ENCODE measurements at places on chromosomes 5 and 9. TPM values are rescaled to one million over a fixed set of nuclear protein-coding genes. Genes with fewer than 3 reads are reported as not detected.
A peak's percentile ranks its signal among the peaks of the same experiment; 100 is the strongest.

DNA sequence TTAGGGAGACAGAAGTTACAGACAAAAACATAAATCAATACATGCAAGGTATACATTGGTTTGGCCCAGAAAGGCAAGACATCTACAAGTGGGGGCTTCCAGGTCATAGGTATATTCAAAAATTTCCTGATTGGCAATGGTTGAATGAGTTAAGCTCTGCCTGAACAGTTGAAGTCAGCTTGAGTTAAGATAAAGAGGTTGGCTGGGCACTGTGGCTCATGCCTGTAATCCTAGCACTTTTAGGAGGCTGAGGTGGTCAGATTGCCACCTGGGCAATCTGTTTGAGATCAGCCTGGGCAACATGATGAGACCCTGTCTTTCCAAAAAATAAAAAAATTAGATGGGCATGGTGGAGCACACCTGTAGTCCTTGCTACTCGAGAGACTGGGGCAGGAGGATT is 16.3 kb downstream of the TMC1 start:
- no peaks in the 10 kb centered on the region for H3K27me3 ChIP-seq
- H3K4me1 ChIP-seq = no peaks in the 10 kb centered on the region
- DNase-seq = no peak
- no peak overlapping the region for H3K4me3 ChIP-seq
- no peaks in the 10 kb centered on the region for H3K36me3 ChIP-seq

DNA sequence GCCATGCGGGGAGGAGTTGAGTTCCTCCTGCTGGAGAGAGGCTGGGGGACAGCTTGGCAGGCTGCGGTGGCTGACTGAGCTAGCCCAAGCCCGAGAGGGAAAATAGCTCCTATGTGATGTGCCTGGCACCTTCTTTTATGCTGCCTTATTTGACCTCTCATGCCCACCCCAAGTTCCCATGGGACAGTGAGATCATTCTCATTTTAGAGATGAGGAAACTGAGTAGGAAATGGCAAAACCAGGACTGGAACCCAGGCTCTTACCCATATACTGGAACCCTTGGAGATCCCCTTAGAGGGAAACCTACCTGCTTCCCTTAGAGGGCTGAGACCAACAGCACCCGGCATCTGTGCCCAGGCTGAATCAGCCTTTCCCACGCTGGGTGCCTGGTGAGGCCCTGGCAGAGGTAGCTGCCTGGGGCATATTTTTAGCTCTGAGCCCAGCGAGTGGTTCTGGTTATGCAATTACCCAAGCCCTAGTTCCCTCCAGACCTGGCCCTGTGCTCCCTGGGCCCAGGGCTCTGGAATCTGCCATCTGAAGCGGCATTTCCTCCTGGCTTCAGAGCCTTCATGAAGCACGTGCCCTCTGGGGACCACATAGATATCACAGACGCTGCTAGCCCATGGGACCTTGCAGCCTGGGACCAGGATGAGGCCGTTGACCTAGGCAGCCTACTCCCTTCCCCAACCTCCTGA is 23.6 kb downstream of the COL27A1 start:
- H3K27me3 ChIP-seq = no peaks in the 10 kb centered on the region
- peaks cover 21% of the 10 kb centered on the region for H3K36me3 ChIP-seq
- no peak overlapping the region for H3K27ac ChIP-seq
- H3K4me1 ChIP-seq = peaks cover 2% of the 10 kb centered on the region
- no peak overlapping the region for H3K4me3 ChIP-seq

- H3K36me3 ChIP-seq = no peaks in the 10 kb centered on the region
- peaks cover 6% of the 10 kb centered on the region for H3K4me1 ChIP-seq
- H3K4me3 ChIP-seq = no peak overlapping the region
- no peak for DNase-seq
Observed at GRCh38 chr9:23771746-23772384, 54.2 kb downstream of the ELAVL2 start.

GRCh38 chr5:67286006-67286405 is 89.4 kb upstream of the CD180 start:
- no peaks in the 10 kb centered on the region for H3K36me3 ChIP-seq
- H3K27ac ChIP-seq = no peak overlapping the region
- no peak for DNase-seq
- peaks cover 33% of the 10 kb centered on the region for H3K4me1 ChIP-seq

- no peaks in the 10 kb centered on the region for H3K36me3 ChIP-seq
- peaks cover 2% of the 10 kb centered on the region for H3K4me1 ChIP-seq
- H3K4me3 ChIP-seq = no peak overlapping the region
Observed at GRCh38 chr5:77877516-77878355, 101.6 kb upstream of the TBCA start.

GRCh38 chr9:5511935-5512580 is 1.7 kb downstream of the PDCD1LG2 start:
- no peak for DNase-seq
- no peak overlapping the region for H3K4me3 ChIP-seq
- H3K4me1 ChIP-seq = peaks cover 7% of the 10 kb centered on the region
- no peaks in the 10 kb centered on the region for H3K36me3 ChIP-seq

Gene FOXD4L5
- not detected for total RNA-seq

DNA sequence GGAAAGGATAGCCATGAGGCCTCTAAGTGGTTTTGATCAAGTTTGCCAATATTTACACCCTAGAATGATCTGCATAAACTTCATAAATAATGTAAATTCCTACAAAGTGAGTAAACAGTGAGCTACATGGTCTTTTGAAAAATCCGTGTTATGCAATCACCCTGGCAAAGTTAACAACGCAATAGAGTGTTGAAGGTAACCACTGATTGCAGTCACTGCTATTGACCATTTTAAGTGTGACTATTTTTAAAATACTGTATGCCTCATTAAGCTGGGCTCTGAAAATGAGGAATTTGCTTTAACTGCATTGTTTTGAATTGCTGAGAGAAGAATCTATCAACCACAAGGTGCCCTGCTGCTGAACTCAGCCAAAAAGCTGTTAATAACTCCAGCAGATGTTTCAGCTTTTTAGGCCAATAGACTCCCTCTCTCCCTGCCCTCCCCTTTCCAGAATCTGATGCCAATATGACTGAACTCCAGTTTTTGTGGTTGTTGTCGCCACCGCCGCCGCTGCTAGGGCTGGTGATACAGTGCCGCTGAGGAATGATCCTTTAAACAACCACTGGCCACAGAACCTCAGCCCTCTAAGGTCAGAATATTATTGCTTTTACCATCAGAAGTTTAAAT is 35.3 kb upstream of the SMARCA2 start:
- H3K27me3 ChIP-seq = no peaks in the 10 kb centered on the region
- H3K36me3 ChIP-seq = no peaks in the 10 kb centered on the region
- no peak overlapping the region for H3K4me3 ChIP-seq

Gene MAMDC2
- 28.6 TPM for total RNA-seq

GRCh38 chr5:7016999-7017747 is 303.9 kb downstream of the TENT4A start:
- H3K27ac ChIP-seq = no peak overlapping the region
- no peak overlapping the region for H3K4me3 ChIP-seq
- no peaks in the 10 kb centered on the region for H3K36me3 ChIP-seq
- H3K27me3 ChIP-seq = no peaks in the 10 kb centered on the region
- no peaks in the 10 kb centered on the region for H3K4me1 ChIP-seq

- no peaks in the 10 kb centered on the region for H3K4me1 ChIP-seq
- H3K27me3 ChIP-seq = no peaks in the 10 kb centered on the region
- H3K36me3 ChIP-seq = no peaks in the 10 kb centered on the region
- H3K4me3 ChIP-seq = no peak overlapping the region
- H3K27ac ChIP-seq = no peak overlapping the region
Observed at GRCh38 chr9:82115900-82116299, 127.3 kb downstream of the SPATA31D1 start.

Gene HTR4
- 0.18 TPM for total RNA-seq

Gene TAF11L10
- total RNA-seq = not detected

Gene DND1
- 0.60 TPM for total RNA-seq

- no peak overlapping the region for H3K4me3 ChIP-seq
- no peak overlapping the region for H3K27ac ChIP-seq
- no peak for DNase-seq
- H3K27me3 ChIP-seq = no peaks in the 10 kb centered on the region
- H3K4me1 ChIP-seq = no peaks in the 10 kb centered on the region
Observed at GRCh38 chr9:95383185-95383676, 65.7 kb upstream of the FANCC start.

- no peaks in the 10 kb centered on the region for H3K36me3 ChIP-seq
- H3K27me3 ChIP-seq = no peaks in the 10 kb centered on the region
- no peak overlapping the region for H3K4me3 ChIP-seq
- no peaks in the 10 kb centered on the region for H3K4me1 ChIP-seq
Observed at GRCh38 chr5:157925786-157926671, 67.1 kb upstream of the CLINT1 start.

- no peaks in the 10 kb centered on the region for H3K4me1 ChIP-seq
- H3K27ac ChIP-seq = no peak overlapping the region
- DNase-seq = no peak
- H3K27me3 ChIP-seq = no peaks in the 10 kb centered on the region
- no peaks in the 10 kb centered on the region for H3K36me3 ChIP-seq
Observed at GRCh38 chr5:124133406-124133805, 613.0 kb downstream of the ZNF608 start.

DNA sequence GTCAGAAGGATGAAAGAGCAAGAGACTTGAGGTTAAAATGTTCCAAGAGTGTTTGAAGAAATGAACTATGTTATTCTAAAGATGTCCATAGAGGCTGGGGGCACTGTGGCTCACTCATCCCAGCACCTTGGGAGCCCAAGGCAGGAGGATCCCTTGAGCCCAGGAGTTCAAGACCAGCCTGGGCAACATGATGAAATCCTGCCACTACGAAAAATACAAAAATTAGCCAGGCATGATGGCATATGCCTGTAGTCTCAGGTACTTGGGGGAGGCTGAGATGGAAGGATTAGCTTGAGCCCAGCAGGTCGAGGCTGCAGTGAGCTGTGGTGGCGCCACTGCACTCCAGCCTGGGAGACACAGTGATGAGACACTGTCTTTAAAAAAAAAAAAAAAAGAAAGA is 2.7 kb downstream of the AOPEP start:
- H3K4me3 ChIP-seq = no peak overlapping the region
- no peaks in the 10 kb centered on the region for H3K36me3 ChIP-seq
- H3K27me3 ChIP-seq = no peaks in the 10 kb centered on the region
- peaks cover 4% of the 10 kb centered on the region for H3K4me1 ChIP-seq
- no peak for DNase-seq
- no peak overlapping the region for H3K27ac ChIP-seq

DNA sequence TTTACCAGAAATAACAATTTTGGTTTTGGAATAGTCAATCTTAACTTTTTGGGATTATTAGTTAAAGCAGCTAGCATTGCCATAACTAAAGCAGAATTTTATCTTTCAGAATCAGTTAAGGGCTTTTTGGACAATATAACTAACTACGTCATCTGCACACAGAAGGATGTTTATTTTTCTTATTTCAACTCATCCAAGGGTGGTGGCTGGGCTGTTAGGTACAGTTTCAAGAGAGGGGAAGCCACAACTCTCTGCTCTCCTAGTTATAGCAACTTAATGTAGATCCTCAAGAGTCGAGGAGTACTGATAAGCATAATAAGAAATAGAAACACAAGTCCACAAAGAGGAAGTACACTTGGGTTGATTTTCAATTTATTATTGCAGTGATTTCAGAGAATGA is 65.6 kb downstream of the ANKRD55 start:
- no peaks in the 10 kb centered on the region for H3K36me3 ChIP-seq
- H3K27ac ChIP-seq = no peak overlapping the region

- no peak overlapping the region for H3K27ac ChIP-seq
- no peaks in the 10 kb centered on the region for H3K36me3 ChIP-seq
- DNase-seq = no peak
- H3K4me3 ChIP-seq = no peak overlapping the region
Observed at GRCh38 chr9:107883496-107884124, 394.0 kb upstream of the KLF4 start.

DNA sequence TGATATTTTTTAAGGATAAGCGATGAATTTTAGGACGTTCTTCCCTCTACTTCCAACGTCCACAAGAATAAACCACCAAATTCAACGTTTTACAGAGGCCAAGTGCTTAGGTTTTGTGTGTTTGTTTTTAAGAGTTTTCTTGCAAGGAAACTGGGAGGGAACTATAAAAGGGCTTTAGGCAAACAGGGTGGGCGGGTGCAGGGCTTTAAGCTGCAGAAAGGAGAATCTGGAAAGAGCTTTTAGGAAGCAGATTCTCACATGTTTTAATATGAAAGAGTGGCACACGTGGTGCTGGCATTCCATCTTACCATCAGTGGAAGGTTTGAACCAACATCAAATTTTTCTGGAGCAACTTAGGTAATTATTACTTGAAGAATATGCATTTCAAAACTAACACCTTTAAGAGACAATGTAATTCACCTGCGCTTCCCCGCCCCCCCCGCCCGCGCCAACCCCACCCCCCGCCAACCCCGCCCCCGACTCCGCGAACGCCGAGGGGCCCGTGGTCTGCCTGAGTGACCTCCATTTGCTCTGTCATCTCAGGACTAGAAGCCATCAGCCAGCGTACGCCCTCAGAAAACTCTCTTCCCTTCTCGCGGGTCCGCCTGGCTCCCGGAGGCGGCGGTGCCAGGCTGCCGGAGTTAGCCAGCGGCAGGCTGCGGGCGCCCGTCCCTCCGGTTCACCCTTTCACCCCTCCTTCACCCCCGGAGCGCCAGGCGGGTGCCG is 911 bp upstream of the PIK3R1 start:
- H3K4me1 ChIP-seq = peaks cover 5% of the 10 kb centered on the region
- H3K27ac ChIP-seq = peak overlapping the region; percentile 93
- DNase-seq = peak; percentile 46
- H3K36me3 ChIP-seq = no peaks in the 10 kb centered on the region
- no peaks in the 10 kb centered on the region for H3K27me3 ChIP-seq

Gene IL4
- total RNA-seq = not detected

Gene DPH7
- total RNA-seq = 28.0 TPM

GRCh38 chr5:167557359-167557758 is 734.1 kb upstream of the WWC1 start:
- no peaks in the 10 kb centered on the region for H3K4me1 ChIP-seq
- no peak overlapping the region for H3K4me3 ChIP-seq
- no peak overlapping the region for H3K27ac ChIP-seq
- H3K27me3 ChIP-seq = no peaks in the 10 kb centered on the region
- DNase-seq = peak; percentile 19
- H3K36me3 ChIP-seq = no peaks in the 10 kb centered on the region

DNA sequence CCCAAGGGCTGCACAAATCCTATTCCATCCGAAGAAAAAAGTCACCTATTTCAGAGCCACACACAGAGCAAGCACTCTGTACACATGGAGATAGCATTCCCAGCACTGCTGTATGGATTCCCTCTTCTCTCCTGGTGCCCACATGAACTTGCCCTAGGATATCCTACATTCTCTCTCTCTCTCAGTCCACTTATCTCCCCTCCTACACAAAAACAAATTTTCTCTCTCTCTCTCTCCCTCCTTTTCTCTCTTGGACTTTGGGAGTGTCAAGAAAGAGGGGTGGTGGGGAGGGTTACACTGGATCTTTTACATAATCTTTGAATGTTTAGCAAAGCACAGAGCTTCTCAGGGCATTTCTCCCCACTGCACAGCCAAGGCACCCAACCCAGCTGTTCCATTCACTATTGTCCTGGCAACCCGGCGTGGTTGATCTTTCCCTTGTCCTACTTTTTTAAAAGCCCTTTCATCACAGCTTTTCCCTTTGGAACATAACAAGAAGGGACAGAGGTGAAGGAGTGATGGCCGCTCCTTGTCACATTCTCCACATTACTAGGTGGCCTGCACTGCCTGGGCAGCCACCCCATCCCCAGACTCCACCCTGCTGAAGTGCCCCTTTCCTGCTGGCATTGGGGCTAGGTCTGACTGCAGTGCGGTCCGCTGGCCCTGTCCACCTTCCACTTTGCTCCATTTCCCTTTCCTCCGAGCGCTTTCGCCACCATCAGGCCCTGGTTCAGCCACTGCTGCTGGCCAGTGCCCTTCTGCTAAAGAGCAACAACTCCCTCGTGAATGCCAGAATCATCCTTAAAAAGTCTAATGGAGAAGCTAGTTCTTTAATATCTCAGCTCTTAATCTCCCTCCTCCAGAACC is 22.2 kb upstream of the SLC1A3 start:
- H3K4me1 ChIP-seq = no peaks in the 10 kb centered on the region
- no peak overlapping the region for H3K4me3 ChIP-seq
- H3K36me3 ChIP-seq = no peaks in the 10 kb centered on the region
- H3K27me3 ChIP-seq = no peaks in the 10 kb centered on the region
- no peak overlapping the region for H3K27ac ChIP-seq
